ENCODE measurements at places on chromosomes 13 and 19. TPM values are rescaled to one million over a fixed set of nuclear protein-coding genes. Genes with fewer than 3 reads are reported as not detected.

The LAIR1 gene
- total RNA-seq = 3.1 TPM

The ADGRL1 gene
- total RNA-seq = 9.0 TPM

The LGI4 gene
- total RNA-seq = 12.5 TPM

GRCh38 chr19:51135986-51136762 is 5.9 kb upstream of the SIGLEC7 start:
- no peak for DNase-seq
